ENCODE measurements at places on chromosomes 1 and 21.

DNA sequence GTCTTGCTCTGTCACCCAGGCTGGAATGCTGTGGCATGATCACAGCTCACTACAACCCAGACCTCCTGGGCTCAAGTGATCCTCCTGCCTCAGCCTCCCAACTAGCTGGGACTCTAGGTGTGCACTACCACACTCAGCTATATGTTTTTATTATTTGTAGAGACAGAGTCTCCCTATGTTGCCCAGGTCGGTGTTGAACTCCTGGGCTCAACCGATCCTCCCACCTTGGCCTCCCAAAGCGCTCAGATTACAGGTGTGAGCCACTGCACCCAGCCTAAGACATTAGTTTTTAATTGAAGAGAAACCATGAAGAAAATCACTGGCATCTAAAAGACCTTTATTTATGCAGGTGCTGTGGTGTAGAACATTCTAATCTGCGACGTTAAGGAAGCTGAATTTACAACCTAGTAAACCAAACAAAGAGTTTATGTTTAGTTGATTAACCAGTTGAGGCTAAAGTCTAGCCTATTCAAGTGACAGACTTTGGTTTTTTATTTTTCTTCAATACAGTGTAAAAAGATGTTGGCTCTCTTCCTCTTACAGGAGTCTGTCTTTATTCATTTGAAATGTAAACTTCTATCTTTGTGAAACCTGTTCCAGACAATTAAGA, 52.5 kb upstream of the NBL1 start:
- no peak for DNase-seq

DNA sequence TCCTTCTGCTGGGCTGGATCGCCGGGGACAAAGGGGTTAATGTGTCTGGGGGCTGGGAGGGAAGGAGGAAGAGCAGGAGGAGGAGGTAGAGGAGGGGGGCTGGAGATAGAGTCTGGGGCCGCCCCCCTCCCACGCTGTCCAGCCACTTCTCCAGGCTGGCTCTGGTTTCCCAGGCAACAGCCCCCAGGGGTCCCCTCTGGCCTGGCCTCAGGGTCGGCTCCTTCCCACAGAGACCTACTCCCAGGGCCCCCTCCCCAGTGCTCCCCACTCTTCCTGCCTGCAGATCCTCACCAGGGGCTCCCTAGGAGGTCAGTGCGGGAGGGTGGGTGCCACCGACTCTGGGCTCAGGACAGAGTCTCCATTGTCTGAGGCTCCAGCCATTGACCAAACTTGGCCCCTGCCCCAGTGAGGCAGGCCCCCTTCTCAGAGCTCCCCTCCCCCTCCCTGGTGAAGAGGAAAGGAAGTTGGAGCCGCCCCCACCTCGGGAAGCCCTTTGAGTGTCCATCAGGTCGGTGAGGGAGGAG, 34.1 kb downstream of the ARHGEF10L start:
- no peak for DNase-seq

DNA sequence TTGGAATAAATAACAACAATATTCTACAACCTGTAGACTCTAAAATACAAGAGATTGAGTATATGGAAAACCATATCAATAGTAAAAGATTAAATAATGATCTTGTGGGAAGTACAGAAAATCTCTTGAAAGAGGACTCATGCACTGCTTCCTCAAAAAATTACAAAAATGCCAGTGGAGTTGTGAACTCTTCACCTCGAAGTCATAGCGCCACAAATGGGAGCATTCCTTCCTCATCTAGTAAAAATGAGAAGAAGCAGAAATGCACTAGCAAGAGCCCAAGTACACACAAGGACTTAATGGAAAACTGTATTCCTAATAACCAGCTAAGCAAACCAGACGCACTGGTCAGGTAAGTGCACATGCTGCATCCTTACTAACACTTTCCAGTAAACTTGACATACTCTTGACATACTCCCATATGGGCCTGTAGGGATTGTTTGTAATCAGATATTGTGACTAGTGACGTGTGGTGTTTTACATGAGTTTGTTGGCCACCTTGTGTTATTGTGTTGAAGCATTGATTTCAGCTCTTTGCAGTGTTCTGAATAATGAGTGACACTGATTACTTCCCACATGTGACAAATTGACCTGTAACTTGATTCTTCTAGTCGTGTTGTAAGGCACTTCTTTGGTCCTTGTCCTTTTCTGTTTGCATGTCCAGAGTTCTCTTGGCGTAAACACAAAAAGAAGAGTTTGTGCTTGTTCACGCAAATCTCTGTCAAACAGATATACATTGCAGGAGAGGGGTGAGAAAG, 28.0 kb downstream of the MACO1 start:
- DNase-seq: no peak

GRCh38 chr1:61327436-61327835, 245.1 kb downstream of the NFIA start:
- DNase-seq: no peak

DNA sequence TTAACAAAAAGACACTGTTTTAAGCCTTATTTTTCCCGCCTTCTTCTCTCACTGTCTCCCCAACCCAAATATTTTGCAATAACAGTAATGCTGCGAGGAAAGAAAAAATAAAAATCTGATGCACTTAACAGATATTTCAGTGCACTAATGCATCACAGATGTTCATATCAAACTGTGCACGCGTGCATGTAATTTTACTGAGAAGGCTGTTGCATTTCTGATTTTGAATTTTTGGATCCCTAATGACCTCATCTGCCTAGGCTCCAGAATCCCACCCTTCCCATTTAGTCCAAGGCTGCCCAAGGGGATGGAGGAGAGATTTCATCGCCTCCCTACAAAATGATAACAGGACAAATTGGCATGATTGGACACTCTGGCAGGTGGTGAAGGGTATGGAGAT, 5.5 kb downstream of the TRABD2B start:
- DNase-seq: no peak

DNA sequence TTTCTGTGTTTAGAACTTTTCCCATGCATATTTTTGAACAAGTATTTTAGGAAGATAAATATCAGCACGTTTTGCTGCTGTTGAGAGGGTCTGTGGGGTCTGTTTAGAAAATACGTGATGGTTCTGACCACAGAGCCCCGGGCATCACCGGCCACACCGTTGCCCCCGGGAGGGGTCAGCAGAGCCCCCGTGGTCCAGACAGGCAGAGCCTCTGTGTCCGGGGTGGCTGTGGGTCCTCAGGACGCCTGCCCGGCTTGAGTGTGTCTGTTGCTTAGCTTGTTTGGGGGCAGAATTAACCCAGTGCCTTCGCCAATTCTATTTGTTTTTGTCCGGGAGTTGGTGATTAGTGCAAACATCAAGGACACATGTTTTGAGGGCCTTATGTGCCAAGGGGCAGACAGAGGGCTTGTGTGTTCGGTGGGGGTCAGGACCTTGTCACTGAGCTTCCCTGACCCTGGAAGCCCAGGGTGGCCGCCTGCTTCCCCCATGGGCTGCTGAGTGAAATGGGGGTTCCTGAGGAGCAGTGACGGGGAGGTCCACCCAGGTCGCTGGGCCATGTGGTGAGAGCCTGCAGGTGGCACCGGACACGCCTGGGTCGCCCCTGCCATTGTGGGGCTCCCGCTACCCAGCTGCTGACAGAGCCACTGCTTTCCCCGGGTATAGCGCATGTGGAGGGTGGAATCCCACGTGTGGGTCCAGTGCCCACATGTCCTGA, 122.2 kb downstream of the SIK1 start:
- DNase-seq: no peak

DNA sequence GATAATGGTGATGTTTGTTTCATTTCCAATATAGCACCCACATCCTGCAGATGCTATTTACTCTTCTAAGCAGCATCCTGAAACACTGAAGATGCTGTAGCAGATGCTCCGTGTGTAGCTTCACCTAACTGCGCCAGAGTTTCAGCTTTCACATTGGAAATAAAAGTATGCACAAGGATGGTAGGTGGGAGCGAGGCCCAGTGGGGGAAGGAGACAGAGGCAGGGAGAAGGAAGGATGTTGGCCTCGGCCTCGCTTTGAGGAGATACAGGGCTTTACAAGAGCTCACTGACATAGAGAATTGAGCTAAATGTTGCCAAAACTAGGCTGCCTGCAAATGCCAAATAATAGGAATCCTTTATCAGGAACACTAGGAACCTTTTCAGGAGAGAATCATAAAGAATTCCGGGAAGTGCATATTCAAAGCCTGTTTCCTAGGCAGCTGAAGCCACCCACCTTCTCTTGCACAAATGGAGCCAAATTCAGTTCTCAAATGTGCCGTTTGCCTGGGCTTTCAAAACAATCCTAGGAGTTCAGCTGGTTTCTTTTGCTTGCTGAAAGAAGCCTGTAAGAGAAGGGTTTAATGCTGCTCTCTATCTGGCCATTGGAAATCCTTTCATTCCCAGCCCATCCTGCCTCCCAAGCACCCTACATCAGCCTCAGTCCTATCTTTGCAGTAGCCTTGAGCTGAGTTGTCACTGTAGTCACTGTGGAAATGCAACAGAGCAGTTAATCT, 135.4 kb upstream of the ATP1B1 start:
- DNase-seq: no peak

DNA sequence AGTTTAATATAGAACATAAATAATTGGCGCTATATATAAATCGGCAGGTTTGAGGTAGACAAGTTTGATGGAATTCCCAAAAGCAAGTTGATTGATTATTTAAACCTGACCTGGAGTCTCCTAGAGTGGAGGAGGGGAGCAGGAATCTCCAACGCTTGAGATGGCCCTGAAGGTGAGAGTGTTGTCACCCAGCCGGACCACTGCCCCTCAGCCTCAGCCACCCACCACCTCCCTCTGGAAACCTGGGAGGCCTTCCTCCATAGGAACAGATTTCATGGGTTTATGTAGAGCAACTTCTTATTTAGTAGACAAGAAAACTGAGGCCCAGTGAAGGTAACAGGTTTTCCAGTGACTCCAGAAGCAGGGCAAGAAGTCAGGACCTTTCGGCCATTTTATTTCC, 389.5 kb downstream of the KIF26B start:
- DNase-seq: no peak

GRCh38 chr1:232271991-232272589, 357.8 kb downstream of the SIPA1L2 start:
- no peak for DNase-seq

GRCh38 chr1:54109129-54110090, 43.4 kb downstream of the CDCP2 start:
- no peak for DNase-seq

DNA sequence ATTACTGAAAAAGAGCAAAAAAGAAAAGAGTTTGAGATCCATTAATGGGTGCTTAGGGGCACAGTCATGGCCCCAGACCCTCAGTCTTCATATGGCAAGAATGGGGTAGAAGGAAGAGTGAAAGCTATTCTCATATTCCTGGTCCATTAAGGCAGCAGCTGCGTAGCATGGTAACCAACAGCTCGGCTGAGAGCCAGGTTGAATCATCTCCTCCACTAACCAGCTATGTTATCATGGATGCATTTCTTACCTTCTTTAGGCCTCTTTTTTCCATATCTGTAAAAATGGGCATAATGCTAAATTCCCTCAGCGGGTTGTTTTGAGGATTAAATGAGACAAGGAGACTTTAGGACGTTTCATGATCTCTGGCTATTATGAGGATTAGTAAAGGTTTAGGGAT, 15.0 kb upstream of the SARS1 start:
- DNase-seq: peak; percentile 19

DNA sequence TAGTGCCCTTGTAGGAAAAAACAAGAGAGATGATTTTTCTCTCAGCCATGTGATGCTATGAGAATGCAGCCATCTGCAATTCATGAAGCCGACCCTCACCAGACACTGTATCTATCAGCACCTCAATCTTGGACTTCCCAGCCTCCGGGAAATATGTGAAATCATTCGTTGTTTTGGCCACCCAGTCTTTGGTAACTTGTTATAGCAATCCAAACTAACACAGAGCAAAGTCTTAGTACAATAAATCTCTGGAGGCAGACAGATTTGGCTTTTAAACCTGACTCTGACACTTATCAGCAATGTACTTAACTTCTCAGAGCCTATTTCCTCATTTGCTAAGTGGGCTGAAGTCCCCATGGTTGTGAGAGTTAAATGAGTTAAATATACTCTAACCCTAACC, 5.1 kb upstream of the MED18 start:
- no peak for DNase-seq

GRCh38 chr1:30975217-30975616, 66.7 kb upstream of the SDC3 start:
- no peak for DNase-seq

- DNase-seq: peak; percentile 56
Measured at GRCh38 chr1:52551507-52552235, 1.2 kb downstream of the TUT4 start.

DNA sequence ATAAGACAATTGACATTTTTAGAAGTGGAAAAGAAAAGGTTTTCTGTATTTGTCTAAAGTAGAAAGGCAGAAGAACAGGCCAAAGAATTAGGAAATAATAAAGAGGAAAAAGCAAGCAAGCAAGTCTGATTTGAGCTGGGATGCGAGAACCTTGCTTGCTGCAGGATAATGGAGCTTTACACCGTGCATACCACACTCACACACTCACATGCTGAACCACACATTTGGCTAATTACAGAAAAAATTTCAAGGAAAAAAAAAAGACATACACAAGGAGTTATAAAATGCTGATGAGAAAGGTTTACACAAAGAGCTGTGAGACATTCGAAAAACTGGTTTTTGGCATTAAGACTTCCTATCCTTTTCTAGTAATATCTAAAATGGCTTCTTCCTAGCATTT, 593.9 kb downstream of the KIF26B start:
- DNase-seq: no peak

DNA sequence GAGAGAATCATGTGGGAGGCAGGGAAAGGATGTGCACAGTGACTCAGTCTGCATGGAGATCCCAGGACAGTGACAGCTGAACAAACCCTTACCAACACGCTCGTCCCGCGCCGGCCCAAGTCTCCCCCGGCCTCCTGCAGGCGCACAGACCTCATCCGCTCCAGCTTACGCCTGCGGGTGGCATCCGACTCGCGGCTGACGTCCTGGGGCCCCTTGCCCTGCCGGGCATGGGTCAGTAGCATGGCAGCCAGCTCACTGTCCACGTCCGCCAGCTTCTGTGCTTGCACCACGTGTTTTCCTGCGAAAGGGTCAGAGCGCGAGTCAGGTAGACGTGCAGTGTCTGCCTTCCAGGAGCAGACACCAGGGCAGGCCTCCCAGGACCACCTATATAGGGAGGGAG, 115.2 kb downstream of the NPHP4 start:
- no peak for DNase-seq

DNA sequence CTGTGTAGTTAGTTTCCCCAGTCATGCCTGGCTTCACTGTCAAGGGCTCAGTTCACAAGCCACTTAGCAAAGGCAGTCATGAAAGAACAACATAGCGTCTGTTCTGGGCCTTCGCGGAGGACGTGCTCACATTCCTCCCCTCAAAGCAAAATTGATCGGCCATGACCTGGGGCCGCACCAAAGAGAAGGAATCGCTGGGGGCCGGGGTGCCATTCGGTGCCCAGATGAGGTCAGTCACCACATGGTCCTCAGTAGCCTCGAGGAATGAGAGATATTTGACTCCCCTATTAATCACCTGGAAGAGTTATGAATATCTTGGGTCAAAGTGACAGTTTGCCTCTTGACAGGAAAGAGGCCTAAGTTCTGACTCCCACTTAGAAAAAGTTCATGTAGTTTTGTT, 251.1 kb upstream of the JUN start:
- DNase-seq: no peak

- DNase-seq: peak; percentile 28
Measured at GRCh38 chr1:921011-921837, 2.5 kb upstream of the SAMD11 start.
